Calu3 (cell line): ENCODE measurements at places on chromosomes 11 and 22.
A peak's percentile ranks its signal among the peaks of the same experiment; 100 is the strongest.

DNA sequence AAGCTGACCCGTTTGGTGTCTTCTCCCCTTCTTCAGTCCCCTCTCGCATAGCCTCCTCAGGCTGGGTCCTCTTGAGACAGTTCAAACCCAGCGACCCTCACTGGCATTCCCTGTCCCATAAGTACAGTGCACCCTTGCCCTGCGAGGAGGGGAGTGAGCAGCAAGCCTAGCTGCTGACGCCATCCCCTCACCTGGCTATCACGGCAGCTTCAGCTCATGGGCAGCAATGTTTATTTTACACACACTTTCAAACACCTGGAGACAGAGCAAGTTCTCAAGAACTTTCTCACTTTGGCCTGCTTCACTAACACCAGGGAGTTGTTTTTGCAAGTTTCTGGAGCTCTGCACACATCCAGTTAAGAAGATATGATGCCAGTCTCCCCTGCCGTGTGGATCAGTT, 189.6 kb upstream of the E2F8 start:
- no peak for DNase-seq

- no peak for DNase-seq
These were observed 7.1 kb downstream of the NLRX1 start for GRCh38 chr11:119175493-119176077.

DNA sequence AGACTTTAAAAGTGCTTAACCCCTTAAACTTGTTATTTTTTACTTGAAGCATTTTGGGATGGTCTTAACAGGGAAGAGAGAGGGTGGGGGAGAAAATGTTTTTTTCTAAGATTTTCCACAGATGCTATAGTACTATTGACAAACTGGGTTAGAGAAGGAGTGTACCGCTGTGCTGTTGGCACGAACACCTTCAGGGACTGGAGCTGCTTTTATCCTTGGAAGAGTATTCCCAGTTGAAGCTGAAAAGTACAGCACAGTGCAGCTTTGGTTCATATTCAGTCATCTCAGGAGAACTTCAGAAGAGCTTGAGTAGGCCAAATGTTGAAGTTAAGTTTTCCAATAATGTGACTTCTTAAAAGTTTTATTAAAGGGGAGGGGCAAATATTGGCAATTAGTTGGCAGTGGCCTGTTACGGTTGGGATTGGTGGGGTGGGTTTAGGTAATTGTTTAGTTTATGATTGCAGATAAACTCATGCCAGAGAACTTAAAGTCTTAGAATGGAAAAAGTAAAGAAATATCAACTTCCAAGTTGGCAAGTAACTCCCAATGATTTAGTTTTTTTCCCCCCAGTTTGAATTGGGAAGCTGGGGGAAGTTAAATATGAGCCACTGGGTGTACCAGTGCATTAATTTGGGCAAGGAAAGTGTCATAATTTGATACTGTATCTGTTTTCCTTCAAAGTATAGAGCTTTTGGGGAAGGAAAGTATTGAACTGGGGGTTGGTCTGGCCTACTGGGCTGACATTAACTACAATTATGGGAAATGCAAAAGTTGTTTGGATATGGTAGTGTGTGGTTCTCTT, 2.8 kb downstream of the MALAT1 start:
- no peak for DNase-seq

DNA sequence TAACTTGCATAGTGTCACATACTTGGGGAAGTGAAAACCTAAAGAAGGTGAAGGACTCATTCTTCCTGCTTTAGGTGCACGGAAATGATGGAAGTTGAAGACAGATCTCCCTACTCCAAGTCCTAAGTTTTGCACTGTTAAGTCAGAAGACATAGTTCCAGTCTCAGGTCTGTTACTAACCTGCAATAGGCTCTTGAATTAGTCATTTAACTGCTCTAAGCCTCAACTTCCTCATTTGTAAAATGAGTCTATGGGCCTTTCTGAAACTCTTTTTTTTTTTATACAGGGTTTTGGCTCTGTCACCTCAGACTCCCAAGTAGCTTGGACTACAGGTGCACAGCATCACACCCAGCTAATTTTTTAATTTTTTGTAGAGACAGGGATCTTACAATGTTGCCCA, 30.8 kb upstream of the POU2AF1 start:
- no peak for DNase-seq

DNA sequence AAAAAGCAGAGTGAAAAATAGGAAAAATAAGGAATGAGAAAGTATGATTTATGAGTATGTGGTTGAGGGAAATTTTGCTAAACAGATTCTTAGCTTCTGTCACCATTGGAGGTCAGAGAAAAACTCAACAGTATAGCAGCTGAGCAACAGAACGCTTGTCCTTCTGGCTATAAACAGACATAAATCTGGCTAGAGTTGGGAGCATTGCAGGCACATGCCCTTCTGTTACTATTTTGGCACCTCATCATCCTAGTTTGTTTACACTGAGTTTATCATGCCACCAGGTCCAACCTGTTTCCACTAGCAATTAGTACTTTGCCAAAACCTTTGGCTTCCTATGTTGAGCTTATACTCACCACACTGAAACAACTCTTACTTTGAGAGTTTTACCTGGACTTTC, 6.9 kb downstream of the UBE4A start:
- DNase-seq, result no peak

GRCh38 chr22:43745411-43745770, 66.7 kb downstream of the EFCAB6 start:
- DNase-seq, result no peak

- DNase-seq, result no peak
These were observed 9.3 kb downstream of the PRCP start for GRCh38 chr11:82890936-82891335.

GRCh38 chr11:93524858-93525257, 18.3 kb downstream of the SMCO4 start:
- no peak for DNase-seq

DNA sequence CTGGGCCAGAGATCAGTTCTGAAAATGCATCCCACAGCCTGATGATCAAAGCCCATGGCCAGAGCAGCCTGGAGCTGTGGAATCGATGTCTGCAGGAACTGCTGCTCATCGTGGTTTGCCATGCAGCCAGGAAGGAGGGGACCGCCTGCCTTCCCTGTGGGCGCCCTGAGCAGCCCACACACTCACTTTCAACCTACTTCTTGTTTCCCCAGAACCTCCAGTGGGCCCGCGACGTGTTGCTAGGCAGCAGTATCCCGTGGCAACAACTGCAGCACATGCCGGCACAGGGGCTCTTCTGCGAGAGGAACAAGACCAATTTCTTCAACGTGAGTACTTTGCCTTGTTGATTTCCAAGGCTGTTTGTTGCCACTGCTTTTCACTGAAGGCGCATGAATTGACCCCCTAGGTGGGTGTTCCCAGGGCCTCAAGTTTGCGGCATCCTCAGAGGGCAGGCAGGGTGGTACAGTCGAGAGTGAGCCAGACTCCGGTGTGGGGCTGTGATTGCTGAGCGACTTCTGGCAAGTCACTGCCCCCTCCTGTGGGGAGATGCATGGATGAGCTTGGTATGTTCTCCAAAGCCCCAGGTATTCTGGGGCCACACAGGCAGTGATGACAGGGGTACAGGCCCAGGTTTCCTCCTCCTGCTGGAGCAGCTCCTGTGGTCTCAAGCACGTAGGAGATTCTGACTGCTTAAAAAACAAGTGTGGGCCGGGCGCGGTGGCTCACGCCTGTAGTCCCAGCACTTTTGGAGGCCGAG, 47.0 kb upstream of the SUSD2 start:
- no peak for DNase-seq

DNA sequence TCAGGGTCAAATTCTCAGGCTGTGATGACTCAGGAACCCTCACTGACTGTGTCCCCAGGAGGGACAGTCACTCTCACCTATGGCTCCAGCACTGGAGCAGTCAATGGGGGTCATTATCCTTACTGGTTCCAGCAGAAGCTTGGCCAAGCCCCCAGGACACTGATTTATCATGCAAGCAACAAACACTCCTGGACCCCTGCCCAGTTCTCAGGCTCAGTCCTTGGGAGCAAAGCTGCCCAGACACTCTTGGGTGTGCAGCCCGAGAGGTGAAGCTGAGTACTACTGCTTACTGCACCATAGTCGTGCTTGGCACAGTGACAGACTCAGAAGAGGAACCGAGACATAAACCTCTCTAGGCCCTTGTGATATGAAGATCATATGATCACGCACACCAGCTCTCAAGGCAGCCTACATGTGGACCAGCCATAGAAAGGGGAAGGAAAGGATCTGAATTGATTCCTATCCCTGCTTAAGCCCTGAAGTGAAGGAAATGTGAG, 58.2 kb downstream of the ZNF280B start:
- DNase-seq, result no peak

GRCh38 chr11:128570632-128571031, 16.7 kb downstream of the ETS1 start:
- DNase-seq, result no peak

DNA sequence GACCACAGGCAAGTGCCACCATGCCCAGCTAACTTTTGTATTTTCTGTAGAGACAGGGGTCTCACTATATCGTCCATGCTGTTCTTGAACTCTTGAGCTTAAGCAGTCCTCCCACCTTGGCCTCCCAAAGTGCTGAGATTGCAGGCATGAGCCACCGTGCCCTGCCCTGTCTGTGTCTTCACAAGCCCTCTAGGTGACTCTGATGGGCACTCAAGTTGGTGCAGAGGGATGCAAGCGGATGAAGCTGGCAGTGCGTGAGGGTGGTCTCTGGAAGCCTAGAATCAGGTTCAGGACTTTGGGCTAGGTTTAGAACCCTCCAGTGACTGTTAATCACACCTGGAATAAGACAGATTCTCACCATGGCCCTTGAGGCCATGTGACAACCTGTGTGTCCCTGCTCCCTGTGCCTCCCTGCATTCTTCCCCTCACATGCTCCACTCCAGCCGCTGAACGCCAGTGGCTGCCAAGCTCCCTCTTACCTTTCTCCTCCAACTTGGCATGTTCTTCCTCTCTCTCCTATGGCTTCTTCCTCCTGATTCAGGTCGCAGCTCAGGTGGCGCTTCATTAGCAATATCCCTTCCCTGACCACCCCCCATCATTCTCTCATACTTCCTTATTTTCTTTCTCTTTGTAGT, 242.3 kb upstream of the TBCEL start:
- DNase-seq, result no peak

DNA sequence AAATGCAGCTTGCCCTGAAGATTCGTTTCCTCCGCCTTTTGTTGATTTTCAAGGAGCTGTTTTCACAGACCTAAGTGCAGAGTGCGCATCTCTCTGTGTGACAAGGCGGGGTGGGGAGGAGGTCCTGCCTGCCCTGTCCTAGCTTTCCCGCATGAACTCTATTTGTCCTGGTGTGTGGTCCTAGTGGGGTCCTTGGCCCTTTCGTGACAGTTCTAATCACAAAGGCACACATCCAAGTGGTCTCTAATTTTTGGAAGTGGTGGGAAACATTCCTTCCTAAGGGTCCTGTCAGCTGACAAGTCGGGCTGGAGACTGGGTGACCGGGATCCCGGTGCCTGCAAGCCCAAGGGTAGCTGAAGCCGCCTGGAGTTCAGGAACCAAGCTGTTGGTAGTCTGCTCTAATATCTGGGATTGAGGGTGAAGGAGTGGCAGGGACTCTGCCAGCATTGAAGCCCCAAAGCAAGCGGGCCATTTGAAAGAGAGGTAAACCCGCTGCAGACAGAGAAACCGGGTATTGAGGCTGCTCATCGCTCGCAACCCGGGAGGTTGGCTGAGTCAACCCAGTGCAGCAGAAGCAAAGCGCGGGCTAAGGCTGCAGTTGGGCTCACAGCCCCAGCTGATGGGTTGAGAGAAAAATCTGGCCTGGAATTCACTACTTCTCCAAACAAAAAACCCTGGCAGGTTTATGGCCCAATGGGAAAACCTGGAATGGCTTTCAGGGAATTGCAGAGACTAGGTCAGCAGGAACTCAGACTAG, 28.1 kb upstream of the FBXO3 start:
- DNase-seq, result peak; percentile 47

GRCh38 chr11:66131937-66132632, 62.0 kb downstream of the PACS1 start:
- no peak for DNase-seq

GRCh38 chr22:45334068-45334467, 24.3 kb downstream of the FAM118A start:
- DNase-seq, result no peak

- DNase-seq, result no peak
These were observed 88.3 kb downstream of the TSPAN18 start for GRCh38 chr11:44814881-44815592.

DNA sequence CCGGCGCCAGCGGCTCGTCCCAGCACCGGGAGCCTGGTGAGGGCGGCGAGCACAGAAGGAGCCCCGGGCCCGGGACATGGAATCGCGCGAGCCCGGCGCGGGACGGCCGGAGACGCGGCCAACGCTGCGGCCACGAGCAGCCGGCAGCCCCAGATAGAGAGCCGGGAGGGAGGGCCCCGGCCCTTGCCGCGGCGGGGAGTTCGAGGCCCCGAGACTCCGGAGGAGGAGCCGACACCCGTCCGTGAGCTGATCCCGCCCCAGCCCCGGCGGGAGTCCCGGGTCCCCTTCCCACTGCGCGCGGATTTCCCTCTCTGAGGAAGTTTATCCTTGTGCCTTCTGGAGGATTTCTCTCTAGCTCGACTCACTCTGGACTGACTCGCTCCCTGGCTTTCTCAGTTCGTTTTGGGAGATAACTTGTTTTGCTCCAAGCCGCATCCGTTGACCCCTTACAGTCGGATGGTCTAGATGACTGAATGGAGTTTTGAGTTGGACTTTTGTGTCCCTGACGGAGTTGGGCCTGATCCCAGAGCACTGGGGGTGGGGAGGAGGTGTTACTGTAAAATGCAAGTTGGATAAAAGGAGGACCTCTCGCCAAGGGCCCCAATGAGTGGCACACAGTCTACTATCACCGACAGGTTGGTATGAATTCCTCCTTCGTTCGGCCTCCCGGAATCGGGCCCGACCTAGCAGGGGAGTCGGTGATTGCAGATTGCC, 585 bp downstream of the ARHGEF12 start:
- no peak for DNase-seq

- peak; percentile 86 for DNase-seq
These were observed 26.4 kb downstream of the LRFN4 start for GRCh38 chr11:66883016-66883965.

DNA sequence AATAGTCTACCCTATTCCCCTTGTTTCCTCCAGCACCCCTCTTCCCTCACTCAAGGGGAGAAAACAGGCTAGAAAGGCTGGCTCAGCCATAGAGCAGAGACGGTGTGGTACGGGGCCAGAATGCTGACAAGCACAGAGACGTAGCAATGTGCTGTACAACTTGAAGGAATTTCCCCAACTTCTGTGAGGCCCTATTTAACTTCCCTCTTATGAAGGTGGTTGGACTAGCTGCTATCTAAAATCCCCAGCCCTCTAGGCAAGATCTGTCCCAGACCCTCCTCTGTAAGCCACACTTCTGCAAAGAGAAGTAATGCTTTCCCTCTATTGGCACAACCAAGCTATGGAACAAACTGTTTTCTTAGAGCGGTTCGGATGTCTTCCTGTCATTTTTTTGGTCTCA, 37.8 kb downstream of the PLEKHA7 start:
- DNase-seq, result no peak

DNA sequence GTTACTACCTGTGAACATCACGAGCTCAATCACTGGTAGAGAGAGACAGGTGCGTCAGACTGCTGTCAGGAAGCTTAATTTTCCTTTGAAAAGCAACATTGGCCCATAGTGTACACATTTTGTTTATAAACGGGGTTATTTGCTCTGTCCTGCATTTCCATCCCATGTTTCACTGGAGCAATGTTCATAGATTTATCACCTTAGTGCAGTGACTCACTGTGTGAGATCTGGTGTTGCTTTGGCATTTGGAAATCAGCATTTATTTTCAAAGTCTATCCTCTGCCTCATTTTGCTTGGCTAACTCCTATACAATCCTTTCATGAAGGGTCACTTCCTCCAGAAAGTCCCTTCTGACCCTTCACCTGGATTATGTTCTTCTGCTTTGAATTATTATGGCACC, 529.1 kb downstream of the NELL1 start:
- DNase-seq, result no peak
